ENCODE measurements at places on chromosomes 12 and 14.

- DNase-seq, result no peak
Measured at GRCh38 chr14:51185754-51186153, 54.3 kb upstream of the TMX1 start.

DNA sequence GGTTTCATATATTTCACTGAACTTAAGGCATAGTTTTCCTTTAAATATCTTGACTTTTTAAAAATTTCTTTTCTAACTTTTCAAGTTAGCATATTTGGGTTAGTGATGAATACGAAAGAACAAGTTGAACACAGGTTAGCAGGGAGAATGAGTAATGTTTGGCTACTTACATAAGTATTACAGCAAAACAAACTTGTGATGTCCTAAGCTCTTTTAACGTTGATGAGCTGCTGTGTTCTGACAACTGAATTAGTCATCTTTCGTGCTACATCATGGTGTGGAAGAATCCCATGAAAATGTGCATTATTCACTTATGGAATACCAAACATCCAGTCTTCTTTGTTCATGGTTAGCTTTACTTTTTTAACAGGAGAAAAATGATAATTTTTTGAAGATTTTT lies 36.3 kb upstream of the PDZRN4 start:
- no peak for DNase-seq

GRCh38 chr12:128726886-128727285 lies 96.9 kb downstream of the SLC15A4 start:
- no peak for DNase-seq

DNA sequence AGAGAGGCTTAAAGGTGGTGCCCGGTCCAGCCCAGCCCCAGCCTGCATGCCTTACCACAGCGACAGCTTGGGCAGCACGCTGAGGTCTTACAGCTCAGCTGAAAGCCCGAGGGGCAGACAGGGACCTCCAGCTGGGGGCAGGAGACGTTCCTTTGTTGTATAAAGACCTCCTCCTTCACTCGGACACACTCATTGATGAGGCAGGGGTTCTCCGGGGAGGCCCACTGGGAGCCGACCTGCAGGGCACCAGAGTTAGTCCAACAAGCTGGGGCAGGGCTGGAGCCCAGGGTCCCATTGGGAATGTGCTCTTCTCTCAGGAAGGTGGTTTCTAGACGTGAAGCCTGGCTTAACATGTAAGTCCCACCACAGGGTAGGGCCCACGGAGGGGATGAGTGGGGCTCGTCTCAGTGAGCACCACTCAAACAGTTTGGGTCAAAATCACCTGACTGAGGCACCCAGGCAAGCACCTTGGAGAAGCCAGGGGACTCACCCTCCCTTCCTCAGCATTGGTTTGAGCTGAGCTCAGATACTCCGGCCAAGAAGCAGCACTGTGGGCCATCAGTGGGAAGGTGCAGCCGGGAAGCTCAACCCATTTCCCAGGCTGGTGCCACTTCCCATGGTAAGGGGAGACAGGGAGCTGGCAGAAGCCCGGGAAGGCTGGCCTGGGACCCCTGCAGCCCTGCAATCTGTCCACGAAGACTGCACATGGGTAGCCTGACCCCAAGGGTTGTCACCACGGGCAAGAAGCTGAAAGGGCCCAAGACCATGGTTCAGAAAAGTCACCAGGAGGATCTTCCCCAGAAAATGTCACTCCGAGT lies 24.3 kb upstream of the ANO2 start:
- no peak for DNase-seq

DNA sequence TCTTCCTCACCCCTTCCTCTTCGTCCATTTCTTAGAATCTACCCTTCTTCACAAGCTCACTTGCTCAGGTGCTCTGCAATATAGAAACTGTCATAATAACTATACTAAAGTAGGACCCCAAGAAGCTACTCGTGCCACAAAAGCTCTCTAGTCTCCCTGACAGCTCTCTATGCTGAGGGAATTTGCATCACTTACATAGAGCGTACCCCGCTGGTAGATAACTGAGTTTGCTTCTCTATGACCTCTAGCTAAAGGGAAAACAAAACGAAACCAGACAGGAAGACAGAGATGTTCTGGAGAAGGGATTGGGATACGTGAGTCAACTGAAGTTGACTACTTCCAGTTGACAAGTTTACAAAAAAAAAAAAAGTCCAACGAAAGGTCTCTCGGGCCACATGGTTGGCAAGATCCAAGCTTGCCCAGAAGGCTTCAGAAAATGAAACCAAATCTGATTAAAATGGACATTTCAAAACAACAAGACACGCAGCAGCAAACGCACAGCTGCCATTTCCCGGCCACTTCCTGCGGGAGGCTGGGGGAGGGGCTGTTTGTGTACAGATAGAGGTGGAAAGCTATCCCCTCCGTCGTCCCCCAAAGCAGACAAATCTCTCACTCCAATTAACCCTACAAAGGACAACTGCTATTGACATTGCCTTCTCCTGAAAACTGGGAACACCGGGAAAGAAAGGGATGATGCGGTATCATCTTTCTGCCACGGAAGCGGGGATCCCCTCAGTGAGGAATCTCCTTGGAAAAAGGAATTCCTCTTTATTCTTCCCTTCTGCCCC lies 1.3 kb downstream of the BAZ2A start:
- peak; percentile 59 for DNase-seq

DNA sequence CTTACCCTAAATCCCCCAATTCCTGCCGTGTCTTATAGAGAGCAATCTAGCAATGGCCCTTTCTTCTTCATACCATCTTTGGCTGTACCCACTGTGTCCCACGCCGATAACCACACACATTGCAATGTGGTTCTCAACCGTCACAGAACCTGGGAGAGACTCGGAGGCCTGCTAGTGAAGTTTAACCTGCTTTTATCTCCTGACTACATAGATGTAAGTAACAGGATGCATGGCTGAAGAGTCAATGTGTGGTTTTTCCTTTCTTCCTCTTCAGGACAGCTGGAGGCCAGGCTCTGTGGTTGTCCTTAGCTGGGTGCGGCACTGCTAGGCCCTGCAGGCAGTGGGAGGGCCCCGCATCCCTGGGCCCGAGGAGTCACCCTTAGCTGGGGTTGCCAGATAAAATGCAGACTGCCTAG lies 51.3 kb downstream of the ZNF664 start:
- no peak for DNase-seq

GRCh38 chr12:71626768-71627167 lies 36.9 kb downstream of the ZFC3H1 start:
- no peak for DNase-seq

- no peak for DNase-seq
Measured at GRCh38 chr12:1502379-1502720, 92.0 kb downstream of the FBXL14 start.

DNA sequence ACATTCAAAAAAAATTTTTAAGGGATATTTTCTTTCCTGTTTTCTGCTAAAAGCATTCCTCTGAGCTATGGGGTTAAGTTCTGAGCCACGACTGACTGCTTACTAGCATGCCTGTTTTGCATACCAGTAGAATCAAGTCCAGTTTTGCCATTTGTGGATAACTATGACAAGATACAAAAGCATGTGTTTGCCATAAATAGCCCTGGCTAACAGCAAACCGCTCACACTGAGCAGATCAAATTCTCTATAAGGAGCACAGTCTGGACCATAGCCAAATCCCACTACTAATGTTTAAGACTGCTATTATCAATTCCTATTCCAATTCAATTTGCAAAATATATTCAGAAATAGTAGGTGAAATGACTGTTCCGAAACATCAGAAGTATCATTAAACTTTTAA lies 3.2 kb downstream of the CFL2 start:
- DNase-seq, result peak; percentile 71

GRCh38 chr14:103731916-103732867 lies 16.6 kb downstream of the ZFYVE21 start:
- no peak for DNase-seq

DNA sequence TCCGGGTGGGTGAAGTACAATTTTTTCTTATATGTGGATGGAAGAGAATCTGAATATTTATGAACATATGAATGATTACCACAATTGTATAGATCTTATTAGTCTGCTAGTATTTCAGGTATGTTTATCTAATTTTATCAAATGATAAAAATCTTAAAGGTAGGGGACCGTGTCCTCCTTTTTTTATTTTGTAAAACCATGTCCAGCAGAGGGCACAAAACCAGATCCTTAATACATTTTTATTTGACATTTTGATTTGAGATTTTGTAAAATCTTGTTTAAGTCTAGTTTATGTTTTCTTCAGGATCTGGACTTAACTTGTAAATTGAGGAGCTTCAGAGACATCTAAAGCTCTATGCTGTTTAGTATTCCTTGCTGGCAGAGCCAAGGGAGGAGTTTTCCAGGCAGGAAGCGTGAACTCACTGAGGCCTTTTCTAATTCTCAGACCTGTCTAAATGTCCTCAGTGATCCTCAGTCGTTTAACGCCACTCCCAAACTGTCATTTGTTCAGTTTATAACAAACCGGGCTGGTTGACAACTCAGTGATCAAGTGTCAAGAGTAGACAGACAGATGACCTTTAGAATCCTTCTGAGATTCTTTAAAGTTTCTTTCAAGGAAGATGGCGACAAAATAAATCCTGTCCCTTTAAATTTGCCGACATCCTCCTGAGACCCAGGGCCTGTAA lies 263.9 kb downstream of the KTN1 start:
- DNase-seq, result no peak

- no peak for DNase-seq
Measured at GRCh38 chr12:27988594-27989233, 16.2 kb upstream of the PTHLH start.

DNA sequence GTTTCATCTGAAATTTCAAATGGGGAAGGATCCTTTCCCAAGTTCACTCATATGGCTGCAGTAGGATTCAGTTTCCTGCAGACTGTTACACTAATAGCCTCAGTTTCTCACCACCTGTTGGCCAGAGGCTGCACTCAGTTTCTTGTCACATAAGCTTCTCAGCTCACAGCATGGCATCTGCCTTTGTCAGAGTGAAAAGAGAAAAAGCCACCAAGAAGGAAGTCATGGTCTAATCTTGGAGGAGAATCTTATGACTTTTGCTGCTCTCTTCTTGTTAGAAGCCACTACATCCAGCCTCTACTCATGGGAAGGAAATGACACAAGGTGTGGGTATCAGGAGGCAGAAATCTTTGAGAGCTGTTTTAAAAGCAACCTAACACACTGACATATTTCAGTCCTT lies 39.4 kb upstream of the BTG1 start:
- DNase-seq, result no peak

DNA sequence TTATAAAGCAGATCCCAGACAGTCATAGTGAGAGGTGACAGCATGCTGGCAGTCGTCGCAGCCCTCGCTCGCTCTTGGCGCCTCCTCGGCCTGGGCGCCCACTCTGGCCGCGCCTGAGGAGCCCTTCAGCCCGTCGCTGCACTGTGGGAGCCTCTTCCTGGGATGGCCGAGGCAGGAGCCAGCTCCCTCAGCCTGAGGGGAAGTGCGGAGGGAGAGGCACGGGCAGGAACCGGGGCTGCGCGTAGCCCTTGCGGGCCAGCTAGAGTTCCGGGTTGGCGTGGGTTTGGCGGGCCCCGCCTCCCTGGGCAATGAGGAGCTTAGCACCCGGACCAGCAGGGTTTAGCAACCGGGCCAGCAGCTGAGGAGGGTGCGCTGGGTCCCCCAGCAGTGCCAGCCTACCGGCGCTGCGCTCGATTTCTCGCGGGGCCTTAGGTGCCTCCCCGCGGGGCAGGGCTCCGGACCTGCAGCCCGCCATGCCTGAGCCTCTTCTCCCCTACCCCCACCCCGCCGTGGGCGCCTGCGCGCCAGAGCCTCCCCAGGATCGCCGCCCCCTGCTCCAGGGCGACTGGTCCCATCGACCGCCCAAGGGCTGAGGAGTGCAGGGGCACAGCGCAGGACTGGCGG lies 451.2 kb upstream of the DCN start:
- no peak for DNase-seq

DNA sequence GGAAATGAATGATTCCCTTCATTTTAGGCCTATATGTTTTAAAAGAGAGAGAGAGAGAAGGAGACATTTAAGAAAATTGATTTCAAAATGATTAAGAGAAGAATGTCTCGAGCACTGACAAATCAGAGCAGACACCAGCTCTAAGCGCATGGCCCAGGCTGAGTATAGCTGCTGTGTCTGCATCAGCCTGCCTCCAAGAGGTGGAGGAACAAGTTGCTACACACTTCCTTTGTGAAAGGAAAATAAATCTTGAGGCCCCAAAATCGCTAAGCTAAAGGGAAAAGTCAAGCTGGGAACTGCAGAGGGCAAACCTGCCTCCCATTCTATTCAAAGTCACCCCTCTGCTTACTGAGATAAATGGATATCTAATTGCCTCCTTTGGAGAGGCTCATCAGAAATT lies 728.7 kb upstream of the TMEM132C start:
- DNase-seq, result no peak

DNA sequence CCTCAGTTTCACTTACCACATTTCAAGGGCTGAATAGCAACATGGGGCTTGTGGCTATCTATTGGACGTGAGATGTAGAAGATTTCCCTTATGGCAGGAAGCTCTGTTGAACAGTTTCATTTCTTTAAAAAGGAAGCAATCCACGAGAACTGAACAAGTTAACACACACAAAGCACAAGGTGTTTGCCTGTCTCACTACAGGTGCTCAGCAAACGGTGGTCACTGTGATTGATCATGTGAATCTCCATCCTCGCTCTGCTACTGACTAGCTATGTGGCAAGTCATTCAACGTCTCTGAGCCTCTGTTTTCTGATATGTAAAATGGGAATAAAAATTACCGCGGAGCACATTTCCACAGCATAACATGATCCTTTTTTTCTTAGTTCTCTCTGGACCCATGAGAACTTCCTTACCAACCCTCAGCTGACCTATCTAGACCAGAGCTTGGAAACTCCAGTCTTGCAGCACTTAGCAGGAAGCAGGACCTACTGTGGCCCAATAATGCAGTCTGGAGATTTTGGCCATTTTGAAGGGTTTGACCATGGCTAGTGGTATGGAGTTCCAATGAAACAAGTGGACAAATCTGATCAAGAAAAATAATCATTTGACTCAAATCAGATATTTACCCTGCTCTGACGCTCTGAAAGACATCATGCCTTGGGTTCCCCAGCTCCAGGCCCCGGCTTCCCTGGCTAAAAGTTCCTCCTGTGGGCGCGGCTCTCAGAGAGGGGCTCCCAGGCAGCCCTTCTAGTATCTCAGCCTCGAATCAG lies 278.8 kb downstream of the ZFP36L1 start:
- DNase-seq, result no peak

DNA sequence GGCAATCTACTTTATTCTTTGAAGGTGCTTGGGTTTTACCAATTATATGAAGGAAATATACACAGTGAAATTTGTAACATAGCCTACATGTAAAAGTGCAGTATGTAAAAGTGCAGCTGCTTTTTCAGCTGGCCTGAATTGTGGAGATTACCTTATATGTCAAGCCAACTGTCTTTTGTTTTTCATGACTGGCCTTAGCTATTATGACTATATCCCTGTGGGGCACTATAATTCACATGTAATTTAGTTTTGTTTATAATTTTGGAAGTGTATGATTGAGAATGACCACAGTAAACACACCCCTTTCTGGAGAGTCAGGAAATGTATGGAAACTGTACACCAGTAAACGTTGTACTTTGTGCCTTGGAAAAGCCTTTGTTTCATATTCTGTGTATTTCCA lies 435.0 kb upstream of the STXBP6 start:
- no peak for DNase-seq

GRCh38 chr14:38838049-38838978 lies 264.7 kb downstream of the SEC23A start:
- no peak for DNase-seq

- no peak for DNase-seq
Measured at GRCh38 chr12:2944401-2945047, 14.7 kb upstream of the TEAD4 start.

GRCh38 chr12:8664228-8664913 lies 1.7 kb upstream of the MFAP5 start:
- DNase-seq, result no peak

- no peak for DNase-seq
Measured at GRCh38 chr12:109930028-109930800, 30.1 kb downstream of the TCHP start.

All from GM04504 (cell line).